Uterine smooth muscle cell (primary cell): ENCODE measurements at places on chromosomes 12 and 14. TPM values are rescaled to one million over a fixed set of nuclear protein-coding genes. Genes with fewer than 3 reads are reported as not detected.

The PTPN6 gene
- total RNA-seq, result 0.11 TPM in 1 of 2 replicates, not detected in the other

The PROX2 gene
- not detected in 2 replicates for total RNA-seq

The ASCL1 gene
- not detected in 2 replicates for total RNA-seq

The MANSC1 gene
- total RNA-seq, result 0.50 and 0.55 TPM in 2 replicates

The PPP1R36 gene
- 0.11 and 0.25 TPM in 2 replicates for total RNA-seq

The RPL10L gene
- not detected in 2 replicates for total RNA-seq

The CDH24 gene
- 6.1 and 12.2 TPM in 2 replicates for total RNA-seq

The SDR39U1 gene
- total RNA-seq, result 11.6 and 12.9 TPM in 2 replicates

The MANSC4 gene
- not detected in 2 replicates for total RNA-seq

The CDCA3 gene
- 9.0 and 35.9 TPM in 2 replicates for total RNA-seq

The GPD1 gene
- 0.25 TPM in 1 of 2 replicates, not detected in the other for total RNA-seq

The SLC6A12 gene
- total RNA-seq, result not detected in 2 replicates

The OR4L1 gene
- not detected in 2 replicates for total RNA-seq

The TSHR gene
- total RNA-seq, result not detected in 2 replicates

The STON2 gene
- 0.87 and 2.7 TPM in 2 replicates for total RNA-seq

The SLCO1B1 gene
- not detected in 2 replicates for total RNA-seq

The LIN7A gene
- 3.1 and 3.9 TPM in 2 replicates for total RNA-seq

The FZD10 gene
- under 0.01 and 0.12 TPM in 2 replicates for total RNA-seq

The NELL2 gene
- 0.55 TPM in 1 of 2 replicates, not detected in the other for total RNA-seq

The GAS2L3 gene
- 44.6 and 87.9 TPM in 2 replicates for total RNA-seq

The IAPP gene
- not detected in 2 replicates for total RNA-seq

The SOX5 gene
- 15.7 and 18.2 TPM in 2 replicates for total RNA-seq
